ENCODE measurements at places on chromosomes 12 and 14. TPM values are rescaled to one million over a fixed set of nuclear protein-coding genes. Genes with fewer than 3 reads are reported as not detected.

DNA sequence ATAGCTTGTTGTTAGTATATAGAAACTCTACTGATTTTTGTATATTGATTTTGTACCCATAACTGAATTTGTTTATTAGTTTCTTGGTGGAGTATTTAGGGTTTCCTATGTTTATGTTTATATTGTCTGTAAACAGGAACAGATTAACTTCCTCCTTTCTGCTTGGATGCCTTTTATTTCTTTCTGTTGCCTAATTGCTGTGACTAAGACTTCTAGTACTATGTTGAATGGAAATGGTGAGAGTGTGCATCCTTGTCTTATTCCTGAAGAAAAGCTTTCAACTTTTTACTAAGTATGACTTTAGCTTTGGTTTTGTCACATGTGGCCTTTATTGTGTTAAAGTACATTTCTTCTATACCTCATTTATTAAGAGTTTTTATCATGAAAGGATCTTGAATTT lies 20.9 kb downstream of the FBXW8 start:
- no peak for DNase-seq

DNA sequence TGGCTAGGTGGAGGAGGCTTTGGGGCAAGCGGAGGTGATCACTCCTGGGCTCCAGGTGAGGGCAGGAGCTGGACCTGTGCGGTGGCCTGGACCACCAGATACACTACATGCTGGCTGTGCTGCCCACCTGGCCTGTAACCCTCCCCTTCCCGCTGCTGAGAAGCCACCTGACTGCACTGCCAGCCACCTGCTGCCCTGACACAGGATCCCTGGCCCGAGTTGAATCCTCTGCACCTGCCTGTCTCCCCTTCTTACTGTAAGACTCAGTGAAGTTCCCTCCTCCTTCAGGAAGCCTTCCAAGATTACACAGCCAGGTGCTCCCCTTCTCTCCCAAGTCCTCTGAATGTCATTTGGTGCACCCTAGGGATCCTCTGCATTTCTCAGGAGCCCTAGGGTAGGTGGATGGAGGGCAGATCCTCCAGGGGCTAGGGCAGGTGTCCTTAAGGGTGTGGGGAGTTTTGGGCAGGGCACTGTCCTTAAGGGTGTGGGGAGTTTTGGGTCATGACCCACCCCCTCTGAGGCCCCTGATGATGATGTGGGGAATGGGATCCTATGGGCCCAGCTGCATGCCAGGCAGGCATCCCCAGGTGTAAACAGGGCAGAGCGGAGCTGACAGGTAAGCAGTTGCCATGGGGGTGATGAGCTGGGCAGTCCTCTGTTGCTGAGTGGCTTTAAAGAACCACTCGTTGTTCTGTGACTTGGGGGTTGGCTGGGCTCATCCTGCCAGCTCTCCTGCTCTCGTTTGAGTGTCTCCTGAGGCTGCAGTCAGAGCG lies 6.7 kb upstream of the MTA1 start:
- no peak for DNase-seq

DNA sequence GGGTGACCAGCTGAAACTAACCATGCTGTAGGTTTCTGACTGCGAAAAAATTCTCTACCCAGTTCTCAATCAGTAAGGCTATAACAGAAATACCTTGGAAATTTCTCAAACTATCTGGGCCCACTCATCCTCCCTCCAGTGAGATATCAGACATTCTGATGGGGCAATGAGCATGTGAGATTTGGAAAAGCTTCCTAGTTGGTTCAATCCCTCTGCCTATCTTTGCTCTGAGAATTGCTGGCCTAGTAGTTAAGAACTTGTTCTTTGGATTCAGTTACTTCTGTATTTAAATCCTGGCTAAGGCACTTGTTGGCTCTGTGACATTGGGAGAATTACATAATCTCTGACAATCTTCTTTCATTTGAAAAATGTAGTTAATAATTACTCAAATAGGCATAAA lies 119.4 kb downstream of the SLC15A5 start:
- DNase-seq, result no peak

The ANKS1B gene
- polyA plus RNA-seq, result 4.9 TPM

DNA sequence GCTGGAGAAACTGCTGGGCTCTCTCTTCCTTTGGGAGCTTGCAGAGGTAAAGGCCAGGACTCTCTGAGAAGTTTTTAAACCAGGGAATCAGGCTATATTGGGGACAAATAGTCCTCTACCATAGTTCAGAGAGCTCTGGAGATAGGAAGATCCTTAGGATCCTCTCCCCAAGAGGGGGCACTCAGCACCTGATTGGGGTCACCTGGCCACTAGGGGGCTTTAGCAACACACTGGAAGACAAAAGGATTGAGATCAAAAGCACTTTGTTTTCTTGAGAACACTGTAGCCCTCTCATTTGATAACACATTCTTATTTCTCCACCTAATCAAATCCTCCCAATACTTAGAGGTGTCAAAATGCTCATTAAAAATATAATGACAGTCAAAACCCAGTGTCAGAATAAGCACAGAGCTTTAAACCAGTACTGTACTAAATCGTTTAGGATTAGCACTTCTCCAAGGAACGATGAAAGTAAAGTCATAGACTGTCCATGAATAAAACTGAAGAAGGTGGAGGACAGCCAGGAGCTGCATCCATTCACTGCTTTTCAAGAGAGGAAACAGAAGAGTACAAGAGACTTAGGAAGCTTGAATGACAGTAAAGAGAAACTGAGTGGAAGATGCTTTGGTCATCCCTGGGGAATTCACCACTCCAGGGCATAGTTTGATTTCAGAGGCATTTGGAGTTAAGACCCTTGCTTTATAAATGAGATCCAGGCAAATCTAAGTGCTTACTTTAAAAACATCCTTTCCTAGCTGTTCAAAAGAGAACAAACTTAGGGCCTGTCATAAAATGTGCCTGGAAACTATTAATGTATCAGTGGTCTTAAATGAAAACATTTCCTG lies 26.5 kb downstream of the BMP4 start:
- DNase-seq, result no peak

DNA sequence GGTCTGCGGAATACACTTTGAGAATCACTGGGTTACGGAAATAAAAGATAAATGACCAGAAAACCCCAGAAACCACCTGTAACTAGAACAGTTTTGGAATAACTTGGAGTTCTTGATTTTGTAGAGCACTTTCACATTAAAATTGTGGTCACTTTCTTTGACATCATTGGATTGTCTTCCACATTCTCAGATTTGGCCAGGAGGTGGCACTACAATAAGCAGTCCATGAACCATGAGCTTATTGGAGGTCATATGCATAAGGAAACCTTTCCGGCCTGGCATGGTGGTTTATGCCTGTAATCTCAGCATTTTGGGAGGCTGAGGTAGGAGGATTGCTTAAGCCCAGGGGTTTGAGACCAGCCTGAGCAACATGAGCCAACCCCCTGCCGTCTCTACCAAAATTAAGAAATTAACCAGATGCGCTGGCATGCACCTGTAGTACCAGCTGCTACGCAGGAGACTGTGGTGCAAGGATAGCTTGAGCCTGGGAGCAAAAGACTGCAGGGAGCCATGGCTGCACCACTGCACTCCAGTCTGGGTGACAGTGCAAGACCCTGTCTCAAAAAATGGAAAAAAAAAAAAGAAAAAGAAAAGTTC lies 107.7 kb upstream of the CAND1 start:
- DNase-seq, result no peak

The RPGRIP1 gene
- polyA plus RNA-seq, result 0.15 TPM

GRCh38 chr14:82565825-82566224 lies 1032.2 kb upstream of the SEL1L start:
- DNase-seq, result no peak

The TPPP2 gene
- polyA plus RNA-seq, result not detected

The IFT81 gene
- 13.2 TPM for polyA plus RNA-seq

The GALNT6 gene
- 2.0 TPM for polyA plus RNA-seq

DNA sequence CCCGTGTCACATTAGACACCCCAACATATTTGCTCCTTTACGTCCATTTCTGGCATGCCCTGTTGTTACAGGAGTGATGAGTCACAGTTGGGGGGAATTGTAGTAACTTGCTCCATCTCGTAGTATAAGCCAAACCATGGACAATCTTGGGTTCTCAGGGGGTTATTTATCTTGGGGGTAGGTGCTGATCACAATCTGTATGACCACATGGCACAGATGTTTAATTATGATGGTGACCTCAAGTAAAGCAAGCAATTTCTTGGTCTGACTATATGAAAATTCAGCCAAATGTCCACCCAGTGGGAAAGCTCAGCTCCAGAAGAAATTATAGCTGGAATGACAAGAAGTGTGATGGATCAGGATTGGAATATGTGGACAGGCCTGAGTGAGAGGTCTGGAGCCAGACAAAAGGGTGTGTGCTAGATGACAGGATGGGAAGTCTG lies 32.1 kb upstream of the STON2 start:
- DNase-seq, result no peak

DNA sequence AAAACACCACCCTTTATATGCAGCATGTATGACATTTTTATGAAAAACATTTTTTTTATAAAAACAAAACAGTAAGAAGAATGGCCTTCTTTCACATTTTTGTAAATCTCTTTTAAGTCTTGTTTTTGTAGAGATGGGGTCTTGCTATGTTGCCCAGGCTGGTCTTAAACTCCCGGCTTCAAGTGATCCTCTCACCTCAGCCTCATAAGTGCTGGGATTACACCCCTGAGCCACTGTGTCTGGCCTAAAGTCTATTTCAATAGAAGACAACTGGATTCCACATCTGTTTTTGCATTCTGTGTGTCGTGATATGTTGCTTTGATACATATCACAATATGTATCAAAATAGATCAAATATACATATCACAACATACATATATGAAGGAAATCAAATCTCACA lies 98.9 kb downstream of the ELK3 start:
- DNase-seq, result no peak

DNA sequence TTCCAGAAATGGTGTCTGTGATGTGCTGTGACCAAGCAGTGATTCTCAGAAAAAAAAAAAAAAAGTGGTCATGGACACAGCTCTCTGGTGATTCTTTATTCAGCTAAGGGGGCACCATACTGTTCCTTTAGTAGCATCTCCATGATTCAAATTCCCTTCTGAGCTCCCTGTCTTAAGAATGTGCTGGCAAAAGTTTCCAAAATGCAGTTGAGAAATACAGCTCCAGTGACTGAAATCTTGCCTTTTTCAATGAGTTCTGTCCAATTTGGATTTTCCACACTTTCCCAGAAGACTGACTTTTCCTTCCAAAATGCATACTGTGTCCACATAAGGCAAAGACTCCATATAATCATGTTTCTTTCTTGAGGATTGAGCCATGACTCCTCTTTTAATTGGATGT lies 24.3 kb upstream of the CPM start:
- DNase-seq, result no peak

DNA sequence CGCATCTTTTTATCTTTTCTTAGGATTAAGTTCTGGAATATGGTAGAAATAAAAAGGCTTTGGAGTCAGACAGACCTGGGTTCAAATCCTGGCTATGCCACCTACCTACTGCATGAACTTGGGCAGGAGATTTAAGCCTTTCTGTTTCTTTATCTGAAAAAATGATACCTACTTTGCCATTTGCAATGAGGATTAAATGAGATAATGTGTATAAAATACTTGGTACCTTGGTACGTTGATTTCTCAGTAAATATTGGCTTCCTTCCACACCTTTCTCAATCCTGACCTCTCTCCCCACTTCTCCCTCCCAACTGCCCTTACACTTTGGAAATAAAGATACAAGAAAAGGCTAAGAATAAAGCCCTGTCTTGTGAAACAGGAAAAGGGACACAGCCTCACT lies 172.6 kb downstream of the PAX9 start:
- no peak for DNase-seq

DNA sequence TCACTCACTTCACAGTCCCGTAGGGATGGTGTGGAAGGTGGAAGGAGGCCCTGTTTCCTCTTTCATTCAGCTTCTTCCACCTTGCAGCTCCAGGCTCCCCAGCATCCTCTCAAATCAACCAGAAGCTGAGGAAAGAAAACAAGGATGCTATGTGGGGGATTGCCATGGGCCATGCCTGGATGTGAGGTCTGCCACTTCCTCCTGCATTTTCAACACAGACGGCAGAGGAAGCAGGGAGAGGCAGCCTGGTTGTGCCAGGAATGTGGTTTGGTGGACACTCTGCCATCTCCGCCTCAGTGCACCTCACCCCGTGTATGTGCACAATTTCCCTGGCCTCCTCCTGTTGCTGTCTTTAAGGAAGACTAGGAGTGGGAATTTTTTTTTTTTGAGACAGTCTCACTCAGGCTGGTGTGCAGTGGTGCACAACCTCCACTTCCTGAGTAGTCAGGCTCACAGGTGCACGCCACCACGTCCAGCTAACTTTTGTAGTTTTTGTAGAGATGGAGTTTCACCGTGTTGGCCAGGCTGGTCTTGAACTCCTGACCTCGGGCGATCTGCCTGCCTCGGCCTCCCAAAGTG lies 99.2 kb downstream of the SLC15A4 start:
- no peak for DNase-seq

DNA sequence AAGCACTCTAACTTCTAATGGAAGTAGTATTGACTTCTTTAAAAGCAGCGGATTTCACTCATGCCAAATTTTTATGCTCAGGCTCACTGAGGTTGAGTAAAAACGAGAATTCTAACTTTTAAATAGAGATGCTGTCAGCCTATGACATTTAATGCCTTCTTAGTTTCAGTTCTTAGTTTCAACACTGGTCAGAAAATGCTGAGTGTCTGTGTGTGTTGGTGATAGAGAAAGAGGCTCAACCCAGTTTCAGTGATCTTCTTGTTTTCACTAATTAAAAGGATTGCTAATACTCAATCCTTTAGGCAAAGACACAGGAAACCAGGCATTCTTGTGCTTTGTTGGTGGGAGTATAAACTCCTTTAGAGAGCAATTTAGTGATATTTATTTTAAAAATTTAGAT lies 31.0 kb downstream of the PEBP1 start:
- DNase-seq, result no peak

DNA sequence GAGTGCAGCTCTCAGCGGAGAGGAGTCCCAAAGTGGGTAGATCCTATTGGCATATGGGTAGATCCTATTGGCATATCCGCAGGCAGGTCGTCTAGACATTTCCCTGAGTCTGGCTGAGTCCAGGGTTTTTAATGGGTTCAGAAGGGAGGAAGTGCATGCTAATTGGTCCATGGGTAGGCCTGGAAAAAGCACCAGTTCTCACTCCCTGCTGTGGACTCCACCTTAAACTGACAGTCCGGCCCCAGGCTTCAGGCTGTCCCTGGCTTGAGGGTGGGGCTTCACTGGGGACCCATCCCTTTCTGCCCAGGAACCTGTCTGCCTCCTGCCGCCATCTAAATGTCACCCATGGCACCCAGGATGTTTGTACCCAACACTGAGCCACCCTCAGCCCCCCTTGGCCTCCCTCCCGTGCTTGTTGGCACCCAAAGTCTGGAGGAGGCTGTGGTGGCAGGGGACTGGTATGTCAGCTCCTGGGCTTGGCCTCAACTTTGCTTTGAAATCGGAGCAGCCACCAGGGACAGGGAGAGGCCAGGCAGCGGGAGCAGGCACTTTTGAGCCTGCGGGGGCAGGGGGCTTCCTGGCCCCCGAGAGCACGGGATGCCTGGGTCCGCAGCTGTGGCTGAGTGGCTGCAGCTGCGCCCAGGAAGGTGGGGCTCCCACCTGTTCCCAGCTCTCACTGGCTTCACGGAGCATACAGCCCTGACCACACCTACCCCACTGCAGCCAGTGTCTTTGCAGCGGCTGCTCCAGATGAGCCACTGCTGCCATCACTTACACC lies 29.6 kb upstream of the YAF2 start:
- DNase-seq, result no peak

GRCh38 chr14:70666361-70666686 lies 24.6 kb downstream of the TTC9 start:
- no peak for DNase-seq
